ENCODE measurements at places on chromosomes 1 and 21.

- DNase-seq: peak; percentile 83
Observed at GRCh38 chr1:8818325-8818775, 910 bp upstream of the RERE start.

- DNase-seq: no peak
Observed at GRCh38 chr1:186819563-186819962, 9.2 kb upstream of the PLA2G4A start.

- DNase-seq: peak; percentile 65
Observed at GRCh38 chr1:196464480-196464941, 143.7 kb downstream of the KCNT2 start.

- DNase-seq: no peak
Observed at GRCh38 chr1:51303751-51304251, 26.6 kb downstream of the TTC39A start.

DNA sequence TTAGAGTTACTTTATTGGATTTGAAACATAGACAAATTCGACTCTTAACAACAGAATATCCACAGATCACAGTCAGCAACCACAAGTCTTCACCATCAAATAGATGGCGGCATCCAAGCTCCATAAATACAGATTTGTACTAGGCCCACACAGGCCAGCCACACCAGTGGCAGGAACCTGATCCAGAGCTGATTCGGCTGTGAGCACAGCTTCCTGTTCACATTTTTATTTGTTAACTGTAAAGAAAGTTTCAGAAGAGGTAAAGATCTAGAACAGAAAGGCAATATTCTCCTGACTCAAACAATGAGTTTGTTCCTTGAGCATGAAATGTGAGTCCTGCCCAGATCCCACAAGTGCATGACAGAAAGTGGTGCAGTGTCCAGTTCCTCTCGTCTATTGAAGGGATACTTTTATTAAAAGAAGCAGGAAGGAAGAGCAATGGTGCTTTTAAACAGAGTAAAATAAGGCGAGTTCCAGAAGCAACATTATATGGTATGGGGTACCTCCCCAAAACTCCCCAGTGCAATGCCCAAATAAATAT is 205.8 kb downstream of the SLC45A1 start:
- no peak for DNase-seq

DNA sequence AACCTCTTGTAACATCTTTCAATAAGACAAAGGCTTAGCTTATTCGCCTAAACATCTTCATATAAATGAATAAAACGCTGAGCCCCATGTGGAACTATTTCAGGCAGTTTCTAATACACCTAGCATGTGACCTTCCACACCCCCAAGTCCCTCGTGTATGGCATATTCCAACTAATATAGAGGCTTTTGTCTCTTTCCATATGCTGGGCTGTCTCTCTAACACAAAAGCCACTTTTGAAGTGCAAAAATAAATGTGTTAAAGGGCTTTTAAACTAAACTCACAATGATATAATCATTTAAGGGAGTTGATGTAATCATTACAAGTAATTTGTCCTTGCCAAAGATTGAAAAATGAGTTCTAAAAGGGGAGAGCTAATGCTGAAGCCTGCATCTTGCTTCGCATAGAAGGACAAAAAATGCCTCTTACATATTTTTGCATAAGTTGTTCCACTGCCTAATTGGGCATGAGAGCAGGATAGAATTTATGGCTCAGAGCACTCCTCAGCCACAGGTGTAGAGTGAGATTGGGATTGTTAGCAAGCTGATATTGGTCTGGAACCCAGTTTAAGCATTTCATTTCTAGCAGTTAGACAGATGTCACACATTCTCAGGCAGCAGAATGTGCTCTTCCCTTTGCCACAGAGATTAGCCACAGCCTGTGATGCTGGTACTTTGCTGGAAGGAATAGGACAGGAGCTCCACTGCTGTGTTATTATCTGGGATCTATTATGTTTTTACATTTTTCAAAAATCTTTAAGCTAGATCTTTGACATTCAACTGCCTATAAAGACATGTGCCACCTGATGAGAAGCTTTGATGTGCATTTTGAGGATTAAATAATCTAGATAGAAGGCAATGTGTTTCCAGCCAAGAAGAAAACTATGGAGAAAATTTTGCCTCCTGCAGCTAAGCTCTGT is 1044.4 kb downstream of the ADGRL2 start:
- DNase-seq: no peak

DNA sequence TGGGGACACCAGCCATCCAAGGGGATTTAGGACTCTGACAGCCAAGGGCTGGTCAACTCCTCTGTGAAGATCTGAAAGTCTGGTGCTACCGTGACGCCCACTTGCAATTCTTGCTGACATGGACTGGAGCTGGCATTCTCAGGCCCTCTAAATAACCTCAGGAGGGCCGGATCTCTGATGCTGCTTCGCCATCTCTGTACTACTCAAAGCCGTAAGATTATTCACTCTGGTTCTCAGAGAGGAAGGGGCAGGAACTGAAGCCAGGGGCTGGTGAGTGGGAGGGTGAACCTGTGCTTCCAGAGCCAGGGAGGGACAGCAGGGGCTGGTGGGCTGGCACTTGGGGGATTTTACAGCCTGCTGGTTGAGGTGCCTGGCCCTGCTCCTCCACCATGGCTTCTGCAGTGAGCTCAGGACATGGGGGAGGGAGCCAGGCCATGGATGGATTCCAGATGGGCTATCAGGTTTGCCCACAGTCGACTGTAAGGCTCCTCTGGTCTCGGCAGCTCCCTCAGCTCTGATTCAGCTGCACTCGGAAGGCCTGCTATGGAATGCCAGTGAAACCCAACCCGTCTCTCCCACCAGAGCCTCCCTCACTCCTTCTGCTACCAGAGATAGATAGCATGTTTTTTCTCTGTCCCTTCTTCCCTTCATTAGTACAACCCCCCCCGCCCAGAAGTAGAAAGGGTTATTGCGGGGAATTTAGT is 84.5 kb downstream of the PLXNA2 start:
- no peak for DNase-seq

- DNase-seq: peak; percentile 55
Observed at GRCh38 chr1:66589326-66589725, 55.4 kb downstream of the SGIP1 start.

DNA sequence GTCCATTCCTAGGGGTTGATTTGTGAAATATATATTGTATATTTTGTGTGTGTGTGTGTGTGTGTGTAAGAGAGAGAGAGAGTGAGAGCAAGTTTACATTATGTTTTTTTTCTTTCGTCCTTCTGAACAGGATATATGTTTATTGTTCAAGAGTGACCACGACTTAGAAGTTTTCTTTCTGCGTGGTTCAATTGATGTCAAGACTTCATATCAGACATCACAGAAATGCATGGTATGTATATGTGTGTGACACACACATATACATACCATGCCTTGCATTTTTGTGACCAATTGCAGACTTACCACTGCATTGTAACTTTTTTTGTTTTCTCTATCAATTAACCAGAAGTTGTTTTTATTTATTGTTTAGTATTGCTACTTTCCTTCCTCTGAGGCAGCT is 2.5 kb downstream of the RASAL2 start:
- DNase-seq: no peak

DNA sequence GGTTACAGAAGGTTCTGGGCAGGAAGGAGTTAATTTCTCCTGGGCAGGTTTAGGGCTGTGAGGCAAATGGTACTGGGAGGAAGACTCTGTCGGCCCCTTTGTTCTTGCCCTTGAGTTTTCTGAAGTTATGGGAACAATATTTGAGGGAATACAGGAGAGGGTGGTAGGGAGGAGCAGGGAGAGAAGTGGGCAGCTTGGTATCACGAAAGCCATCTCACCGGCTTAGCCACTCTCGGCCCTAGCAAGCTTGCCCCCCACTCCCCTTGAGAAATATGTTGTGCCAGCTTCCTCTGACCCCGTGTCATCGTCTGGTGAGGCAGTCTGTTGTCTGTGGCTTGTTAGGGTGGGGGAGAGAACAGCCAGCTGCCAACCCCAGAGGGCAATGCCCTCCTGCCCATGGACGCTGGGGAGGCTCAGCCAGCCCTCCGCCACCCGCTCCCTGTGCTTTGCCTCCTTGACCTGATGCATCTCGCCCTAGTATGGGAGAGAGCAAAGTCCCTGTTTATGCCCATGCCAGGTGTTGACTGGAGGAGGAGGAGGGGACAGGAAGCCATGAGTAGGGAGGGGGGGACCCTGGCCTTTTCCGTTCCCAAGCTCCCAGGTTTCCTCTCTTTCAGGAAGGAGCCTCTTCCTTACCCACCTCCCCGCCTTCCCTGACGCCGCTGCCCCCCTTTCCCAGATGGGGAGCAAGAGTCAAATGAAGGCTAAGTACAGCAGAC is 1.2 kb downstream of the EFNA1 start:
- DNase-seq: peak; percentile 62

DNA sequence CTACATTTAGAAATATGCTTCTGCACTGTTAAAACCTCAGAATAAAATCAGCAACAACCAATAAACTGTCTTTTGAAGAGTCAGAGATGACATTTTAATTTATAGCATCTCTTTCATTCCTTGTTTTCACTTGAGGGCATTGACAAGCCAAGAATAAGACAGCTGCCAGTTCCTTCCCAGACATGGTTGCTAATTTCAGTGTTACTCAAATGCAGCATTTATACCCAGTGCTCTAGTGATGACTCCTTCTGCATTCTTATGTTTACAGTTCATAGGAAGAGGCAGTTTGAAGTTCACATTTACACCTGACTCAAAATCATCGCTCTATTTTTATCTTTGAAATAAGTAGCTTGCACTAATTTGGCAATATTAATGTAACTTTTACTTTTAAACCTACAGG is 44.9 kb downstream of the PLA2G4A start:
- DNase-seq: no peak

DNA sequence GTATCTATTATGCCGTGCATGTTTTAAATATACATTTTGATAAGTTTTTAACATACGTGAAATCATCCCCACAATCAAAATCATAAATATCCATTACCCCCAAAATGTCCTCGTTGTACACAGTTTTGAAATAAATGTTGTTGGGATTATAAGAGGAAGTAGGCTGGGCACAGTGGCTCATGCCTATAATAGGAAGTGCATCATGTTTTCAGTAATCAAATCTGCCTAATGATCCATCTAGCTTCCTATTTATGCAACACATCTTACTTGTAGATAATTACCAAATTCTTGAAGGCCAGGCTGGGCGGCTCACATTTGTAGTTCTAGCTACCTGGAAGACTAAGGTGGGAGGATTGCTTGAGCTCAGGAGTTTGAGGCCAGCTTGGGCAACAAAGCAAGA is 15.0 kb upstream of the IFNGR2 start:
- no peak for DNase-seq

DNA sequence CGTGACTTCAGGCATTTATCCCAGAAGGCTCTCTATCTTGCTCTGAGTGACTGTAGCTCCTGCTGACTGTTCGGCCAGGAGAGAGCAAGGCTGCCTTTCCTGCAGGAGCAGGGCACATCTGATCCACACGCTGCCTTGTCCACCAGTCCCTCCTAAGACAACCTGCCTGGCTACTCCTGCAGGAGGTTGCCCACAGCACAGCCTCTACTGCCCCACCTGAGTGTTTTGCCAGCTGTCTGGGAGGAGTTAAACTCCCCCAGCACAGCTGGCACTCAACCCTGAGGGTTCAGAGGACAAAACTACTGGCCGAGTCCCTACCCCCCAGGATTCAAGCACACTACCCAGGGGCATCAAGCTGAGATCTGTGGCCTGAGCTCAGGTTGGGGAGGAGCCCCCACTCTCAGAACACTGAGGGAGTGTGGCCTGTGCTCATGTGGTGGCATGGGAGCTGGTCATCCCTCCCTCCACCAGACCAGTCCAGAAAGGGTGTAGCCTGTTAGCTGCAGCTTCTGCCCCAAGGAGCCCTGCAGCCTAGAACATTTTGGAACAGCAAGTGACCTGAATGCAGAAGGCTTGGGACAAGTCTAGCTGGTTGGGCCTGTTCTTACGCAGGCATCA is 237.3 kb downstream of the SLC44A5 start:
- DNase-seq: no peak

- DNase-seq: peak; percentile 50
Observed at GRCh38 chr1:169694304-169695075, 16.9 kb downstream of the SELL start.

All from renal cortical epithelial cell (primary cell).